ENCODE measurements at places on chromosomes 3 and 15.

DNA sequence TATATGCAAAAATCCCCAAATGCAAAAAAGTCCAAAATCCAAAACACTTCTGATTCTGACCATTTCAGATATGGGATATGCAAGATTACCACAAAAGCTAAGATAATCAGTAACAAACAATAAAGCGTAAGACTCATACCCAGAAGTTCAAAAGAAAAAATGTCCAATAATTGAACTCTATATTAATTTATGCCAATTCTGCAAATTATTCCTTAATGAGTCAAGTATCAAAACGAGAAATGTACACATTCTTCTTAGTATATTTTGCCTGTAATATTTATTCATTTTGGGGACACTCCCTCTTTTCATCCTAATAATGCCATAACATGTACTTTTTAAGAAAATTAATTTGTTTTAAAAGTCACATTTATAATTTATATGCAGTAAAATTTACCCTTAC, 37.1 kb downstream of the DENND6A start:
- no peak for DNase-seq

- DNase-seq: no peak
Observed at GRCh38 chr3:171741377-171741776, 68.9 kb downstream of the PLD1 start.

GRCh38 chr3:50516440-50516871, 13.0 kb upstream of the CACNA2D2 start:
- DNase-seq: peak; percentile 27

DNA sequence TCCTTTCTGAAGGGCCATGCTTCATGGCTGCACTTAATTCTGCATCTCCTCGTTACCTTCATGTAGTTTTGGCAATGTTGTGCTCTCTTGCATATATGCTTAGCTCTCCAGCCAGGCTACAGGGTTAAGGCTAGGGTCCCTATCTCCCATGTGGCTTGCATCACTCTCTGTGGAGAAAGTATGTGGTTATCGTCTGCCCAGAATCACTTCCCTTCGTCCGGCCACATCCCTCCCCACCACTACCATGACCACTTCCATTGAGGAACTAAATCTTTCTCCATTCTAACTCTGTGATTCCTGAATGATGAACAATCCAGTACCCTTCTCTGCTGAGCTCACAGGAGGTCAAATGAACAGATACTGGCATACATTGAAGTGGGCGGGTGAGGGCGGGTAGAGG, 34.0 kb downstream of the WWTR1 start:
- DNase-seq: no peak

DNA sequence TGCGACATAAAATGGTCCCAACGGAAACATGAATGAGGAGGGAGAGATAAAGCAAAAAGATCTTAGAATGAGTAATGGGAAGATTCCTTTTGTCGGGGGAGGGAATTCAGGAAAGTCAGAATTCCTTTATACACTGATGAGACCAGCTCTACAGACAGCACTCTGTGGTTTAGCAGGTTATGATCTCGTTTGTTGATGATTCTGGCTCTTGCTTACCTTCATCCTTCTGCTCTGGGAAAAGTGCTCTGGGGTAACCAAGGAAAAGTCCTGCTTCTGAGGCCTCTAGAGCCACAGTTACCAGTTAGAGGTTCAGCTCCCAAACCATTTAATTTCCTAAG, 150.7 kb upstream of the NR2E3 start:
- no peak for DNase-seq

DNA sequence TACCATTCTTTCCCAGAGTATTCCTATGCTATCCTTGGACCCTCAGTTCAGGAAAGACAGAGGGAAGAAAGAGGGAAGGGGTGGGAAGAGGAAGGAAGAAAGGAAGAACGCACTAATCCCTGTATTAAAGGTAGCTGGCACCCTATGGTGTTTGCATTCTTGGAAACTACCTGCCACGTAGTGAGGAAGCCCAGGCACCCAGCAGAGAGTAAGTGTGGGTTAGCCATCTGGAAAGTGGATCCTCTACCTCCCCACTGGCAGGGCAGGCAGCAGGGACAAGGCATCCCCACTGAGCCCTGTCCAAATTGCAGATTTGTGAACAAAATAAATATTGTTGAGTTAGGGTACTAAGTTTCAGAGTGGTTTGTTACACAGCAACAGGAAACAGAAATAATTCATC, 8.8 kb downstream of the RBP1 start:
- no peak for DNase-seq

DNA sequence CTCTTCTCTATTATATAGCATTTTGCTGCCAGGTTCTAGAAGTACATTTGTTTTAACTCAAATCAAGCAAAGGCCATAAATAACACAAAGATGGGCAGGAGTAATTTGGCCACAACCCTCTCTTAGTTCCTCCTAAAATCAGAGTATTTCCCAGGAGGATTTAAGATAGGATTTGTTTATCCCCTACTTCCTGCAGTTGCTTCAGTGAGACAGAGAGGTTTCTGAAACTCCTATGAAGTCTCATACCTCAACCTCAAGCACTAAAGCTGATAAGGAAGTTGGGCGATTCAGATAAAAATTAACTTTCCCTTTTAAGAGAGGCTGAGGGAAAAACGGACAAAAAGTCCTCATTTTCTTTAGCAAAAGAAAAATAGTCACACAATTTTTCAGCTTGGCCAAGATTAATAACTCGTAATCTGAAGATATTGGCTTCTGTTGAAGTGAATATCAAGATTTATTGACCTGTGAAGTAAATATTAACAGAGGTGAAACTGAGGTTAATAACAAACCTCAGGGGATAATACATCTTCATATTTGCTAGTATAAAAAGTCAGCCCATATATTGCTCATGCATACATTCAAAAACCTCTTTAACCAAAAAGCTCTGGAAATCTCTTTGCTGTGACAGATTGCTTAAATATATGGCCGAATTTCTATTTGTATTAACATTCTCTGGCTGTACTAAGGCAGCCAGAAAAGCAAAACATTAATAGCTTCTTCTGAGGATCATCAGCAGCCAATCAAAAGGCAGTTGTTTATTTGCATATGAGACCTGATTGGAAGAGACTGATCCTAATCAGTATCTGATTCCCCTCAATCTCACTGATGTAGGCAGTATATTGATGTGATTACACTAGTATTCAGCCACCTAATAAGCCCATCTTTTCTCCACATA, 90.6 kb upstream of the GADL1 start:
- DNase-seq: no peak

- no peak for DNase-seq
Observed at GRCh38 chr3:171157286-171157685, 130.8 kb upstream of the SLC2A2 start.

DNA sequence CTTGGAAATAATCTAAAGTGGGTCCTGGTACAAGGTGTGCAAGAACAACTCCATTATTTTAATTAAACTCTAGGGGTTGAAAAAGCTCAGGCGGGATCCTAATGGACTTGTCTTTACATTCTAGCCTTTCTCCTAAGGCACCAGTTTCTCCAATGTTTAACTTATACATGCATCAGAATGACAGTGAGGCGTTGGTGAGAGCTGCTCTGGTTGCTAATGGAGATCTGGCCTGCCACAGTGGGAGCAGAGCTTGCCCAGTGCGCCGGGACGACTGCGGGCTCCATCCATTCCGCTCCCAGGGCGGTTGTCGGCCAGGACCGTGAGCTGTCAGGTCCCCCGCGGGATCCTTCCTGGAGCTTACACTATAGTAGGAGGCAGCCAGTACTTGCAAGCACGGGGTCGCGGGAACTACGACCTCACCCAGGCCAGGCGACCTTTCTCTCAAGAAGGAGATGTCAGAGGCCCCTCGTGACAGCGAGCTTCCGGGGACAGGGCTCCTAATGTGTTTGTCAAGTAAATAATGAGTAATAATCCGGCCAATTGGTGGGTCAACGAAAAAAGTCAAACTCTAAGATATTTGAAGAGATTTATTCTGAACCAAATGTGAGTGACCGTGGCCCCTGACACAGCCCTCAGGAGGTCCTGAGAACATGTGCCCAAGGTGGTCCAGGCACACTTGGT, 991 bp upstream of the HIGD1A start:
- no peak for DNase-seq

DNA sequence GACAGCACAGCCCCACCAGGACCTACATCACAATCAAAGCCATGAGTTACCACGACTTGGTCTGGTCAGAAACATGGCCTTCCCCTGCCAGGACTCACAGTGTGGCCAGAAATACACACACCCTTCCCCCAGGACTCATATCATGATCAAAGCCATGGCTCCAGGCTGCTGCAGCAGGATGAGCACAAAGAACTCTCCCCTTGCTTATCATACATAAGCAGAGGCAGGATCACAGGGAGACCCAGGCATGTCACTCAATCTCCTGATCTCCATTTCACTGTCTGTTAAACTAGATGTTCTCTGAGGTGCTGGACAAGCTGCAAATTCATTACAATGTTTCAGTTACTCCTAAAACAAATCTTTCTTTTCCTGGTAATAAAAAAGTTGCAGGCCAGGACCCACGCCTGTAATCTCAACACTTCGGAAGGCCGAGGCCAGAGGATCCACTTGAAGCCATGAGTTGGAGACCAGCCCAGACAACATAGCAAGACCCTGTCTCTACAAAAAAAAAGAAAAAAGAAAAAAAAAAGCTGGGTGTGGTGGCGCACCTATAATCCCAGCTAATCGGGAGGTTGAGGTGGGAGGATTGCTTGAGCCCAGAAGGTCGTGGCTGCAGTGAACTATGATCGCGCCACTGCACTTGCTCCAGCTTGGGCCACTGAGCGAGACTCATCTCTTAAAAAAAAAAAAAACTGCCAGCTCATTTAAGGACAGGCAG, 1.2 kb downstream of the PFKFB4 start:
- DNase-seq: no peak

DNA sequence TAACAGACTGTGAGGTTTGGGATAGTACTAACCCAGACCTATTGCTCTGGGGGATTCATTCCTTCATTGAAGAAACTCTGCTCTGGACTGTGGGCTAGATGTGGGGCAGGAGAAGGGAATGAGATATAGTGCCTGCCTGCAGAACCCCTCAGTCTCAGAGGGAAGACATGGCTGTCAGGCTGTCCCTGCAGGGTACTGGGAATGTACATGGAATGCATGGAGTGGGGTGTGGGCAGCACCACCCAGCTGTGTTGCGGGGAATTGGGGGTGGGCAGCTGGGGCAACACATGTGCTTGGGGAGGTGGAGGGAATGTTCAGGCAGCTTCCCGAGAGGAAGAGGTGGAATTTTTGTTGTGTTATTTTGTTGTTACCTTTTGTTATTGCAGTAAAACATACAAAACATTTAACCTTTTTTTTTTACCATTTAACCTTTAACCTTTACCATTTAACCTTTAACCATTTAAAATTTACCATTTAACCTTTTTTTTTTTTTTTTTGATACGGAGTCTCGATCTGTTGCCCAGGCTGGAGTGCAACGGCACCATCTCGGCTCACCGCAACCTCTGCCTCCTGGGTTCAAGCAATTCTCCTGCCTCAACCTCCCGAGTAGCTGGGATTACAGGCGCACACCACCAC, 7.3 kb downstream of the PAQR5 start:
- no peak for DNase-seq

GRCh38 chr15:33716025-33716424, 252.3 kb upstream of the CHRM5 start:
- DNase-seq: no peak

DNA sequence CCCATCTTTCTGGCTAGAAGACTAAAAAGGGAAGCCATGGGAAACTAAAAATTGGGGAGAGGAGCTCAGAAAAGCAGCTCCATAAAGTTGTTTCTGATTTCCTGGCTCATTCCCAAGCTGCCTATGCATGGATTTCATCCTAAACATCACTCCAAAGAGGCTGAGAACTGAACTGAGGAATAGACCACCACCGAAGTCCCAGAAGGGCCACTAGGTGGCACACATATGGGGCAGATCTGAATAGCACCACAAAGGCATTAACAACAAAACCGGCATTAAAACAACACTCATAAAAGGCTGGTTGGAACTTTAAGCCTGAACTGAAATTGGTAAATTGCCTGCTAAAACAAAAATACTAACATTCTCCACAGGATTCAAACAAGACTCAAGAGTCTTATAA, 106.3 kb downstream of the PLD1 start:
- no peak for DNase-seq

DNA sequence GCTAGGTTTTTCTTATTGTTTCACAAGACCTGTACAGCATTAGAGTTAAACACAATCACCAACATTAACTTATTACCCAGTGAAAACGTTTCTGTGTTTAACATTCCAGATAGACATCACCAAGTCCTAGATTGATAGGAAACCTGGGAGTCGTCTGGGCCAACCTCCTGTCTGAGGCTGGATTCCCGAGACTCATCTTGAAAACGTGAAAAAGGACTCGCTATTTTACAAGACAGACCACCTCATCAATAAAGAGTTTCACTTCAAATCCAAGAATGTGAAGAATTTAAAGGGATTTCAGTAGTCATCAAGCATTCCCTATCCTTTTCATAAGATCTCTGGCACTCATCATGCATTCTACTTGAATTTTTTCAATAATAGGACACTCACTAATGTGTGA, 626.6 kb downstream of the MCTP2 start:
- no peak for DNase-seq

GRCh38 chr15:36903922-36904556, 196.3 kb downstream of the MEIS2 start:
- no peak for DNase-seq

GRCh38 chr3:57791245-57791644, 35.1 kb downstream of the SLMAP start:
- DNase-seq: no peak

- DNase-seq: no peak
Observed at GRCh38 chr15:34106423-34106822, 4.5 kb downstream of the PGBD4 start.

GRCh38 chr15:22956978-22957260, 23.2 kb downstream of the CYFIP1 start:
- DNase-seq: no peak

DNA sequence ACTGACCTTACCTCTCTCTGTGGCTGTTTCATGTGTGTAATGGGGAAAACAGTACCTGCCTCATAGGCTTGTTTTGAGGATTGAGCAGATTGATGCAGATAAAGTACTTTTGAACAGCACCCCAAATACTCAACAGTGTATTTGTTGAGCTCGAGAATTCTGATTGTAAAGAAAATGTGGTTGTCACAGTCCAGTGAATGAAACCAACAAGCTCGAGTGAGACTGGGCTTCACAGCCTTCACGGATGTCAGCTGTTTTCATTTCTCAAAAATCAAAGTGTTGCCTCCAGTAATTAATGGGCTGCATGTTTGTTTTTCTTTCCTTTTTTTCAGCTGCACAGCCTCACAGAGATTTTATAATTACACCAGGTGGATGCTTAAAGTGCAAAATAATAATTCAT, 43.7 kb downstream of the PARP15 start:
- no peak for DNase-seq

DNA sequence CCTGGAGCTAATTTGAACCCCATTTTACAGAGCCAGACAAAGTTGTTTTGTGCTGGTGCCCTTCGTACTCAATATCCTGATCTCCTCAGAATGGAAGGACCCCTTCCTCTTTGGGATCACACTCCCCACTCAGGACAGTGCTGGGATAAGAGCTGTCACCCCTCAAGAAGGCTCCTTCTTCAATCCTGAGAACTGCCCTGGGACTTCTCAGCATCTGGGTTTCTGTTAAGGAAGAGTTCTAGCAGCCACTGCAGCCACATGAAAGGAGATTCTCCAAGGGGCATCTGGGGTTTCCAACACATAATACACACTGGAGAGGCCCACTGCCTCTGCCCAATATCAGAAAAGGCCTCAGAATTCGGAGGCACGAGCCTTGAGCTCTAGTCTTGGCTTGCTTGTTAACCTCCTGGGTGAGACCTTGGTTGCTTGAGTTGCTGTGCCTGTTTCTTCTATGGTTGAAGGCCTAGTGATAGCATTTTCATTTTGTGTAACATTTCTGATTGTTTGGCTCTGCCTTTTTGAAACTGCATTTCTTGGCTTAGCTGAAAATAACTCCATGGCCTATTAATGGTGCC, 78.8 kb upstream of the NMNAT3 start:
- no peak for DNase-seq
